ENCODE measurements at places on chromosomes 7 and 10.

DNA sequence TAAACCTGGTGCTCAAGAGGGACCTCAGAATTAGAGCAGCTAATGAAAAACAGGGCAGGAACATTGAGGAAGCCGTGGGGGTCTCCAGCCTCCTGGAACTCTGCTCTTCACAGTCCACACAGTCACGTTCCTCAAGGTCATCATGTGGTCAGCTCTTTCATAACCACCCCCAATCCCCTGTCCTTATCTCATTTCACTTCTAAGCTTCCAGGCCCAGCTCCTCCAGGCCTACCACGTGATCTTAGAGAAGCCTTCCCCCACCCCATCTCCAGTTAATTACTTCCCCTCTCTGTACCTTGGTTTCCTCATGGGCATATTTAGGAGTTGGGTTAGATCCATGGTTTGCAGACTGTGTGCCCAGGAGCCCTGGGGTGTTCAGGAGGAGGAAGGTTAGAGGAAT lies 106.4 kb upstream of the TCF7L2 start:
- peak; percentile 60 for DNase-seq

- DNase-seq = no peak
Measured at GRCh38 chr7:157635148-157635500, 298.3 kb downstream of the DNAJB6 start.

DNA sequence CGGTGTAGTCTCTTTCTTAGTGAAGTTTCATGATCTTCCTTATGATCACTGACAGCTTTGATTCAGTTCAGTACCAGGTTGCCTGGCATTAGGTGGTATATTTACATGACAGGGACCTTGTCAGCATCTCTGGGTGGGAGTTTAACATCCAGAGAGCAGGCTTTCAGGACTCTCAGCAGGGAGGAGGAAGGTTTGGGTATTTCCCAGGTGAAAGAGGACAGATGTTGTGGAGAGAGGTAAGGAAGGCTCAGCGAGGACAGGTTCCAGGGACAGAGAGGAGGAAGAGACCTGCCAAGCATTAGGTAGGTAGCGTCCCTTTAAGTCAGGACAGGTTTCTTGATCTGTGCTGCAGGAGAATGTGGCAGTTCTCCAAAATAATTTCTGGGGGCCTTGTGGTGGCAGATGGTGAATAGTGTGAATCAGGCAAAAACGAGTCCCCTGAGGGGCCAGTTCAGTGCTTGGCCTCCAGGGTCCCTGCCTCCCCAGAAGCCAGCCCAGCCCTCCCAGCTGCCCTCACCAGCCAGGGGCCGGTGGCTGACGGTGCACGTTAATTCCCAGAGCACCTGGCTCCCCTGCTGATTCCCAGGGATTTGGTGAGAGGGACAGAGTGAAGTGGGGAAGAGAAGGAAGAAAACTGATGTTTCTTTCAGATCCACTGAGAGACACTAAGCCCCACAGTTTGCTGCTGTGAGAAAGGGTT lies 82.0 kb downstream of the VWC2 start:
- DNase-seq = no peak

DNA sequence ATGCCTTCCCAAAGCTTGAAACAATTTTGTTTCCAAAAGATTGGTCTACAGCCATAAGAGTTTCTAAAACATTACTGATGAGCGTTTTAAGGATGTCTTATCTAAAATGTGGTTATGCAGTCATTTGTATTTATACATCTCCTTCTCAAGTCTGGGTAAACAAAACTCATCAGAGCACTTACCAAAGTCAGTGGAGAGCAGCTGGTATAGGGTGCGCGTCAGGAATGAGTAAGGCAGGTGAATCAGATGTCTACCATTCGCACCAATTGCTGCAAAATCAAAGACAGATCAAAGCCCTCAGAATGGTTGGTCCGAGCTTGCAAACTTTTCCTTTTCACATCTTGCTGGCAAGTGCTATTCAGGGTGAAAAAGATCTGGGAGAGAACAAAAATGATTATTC lies 65.6 kb upstream of the FAM171A1 start:
- no peak for DNase-seq

DNA sequence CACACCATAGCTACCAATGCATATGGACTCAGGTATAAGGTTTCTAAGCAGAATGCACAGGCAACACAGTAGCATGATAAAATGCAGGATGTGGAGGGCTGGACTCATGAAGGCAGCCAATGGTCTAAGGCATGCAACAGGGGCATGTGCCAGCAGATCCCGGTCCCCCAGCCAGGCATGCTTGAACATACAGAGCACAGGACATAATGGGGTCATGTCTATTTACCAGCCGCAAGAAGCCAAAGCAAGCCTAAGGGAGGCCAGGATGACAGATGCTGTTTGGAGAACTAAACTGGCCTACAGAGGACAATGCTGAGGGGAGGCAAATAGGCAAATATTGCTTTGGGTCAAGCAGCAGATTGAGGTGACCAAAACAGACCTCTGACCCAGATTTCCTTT lies 60.0 kb upstream of the PDLIM1 start:
- DNase-seq = no peak

DNA sequence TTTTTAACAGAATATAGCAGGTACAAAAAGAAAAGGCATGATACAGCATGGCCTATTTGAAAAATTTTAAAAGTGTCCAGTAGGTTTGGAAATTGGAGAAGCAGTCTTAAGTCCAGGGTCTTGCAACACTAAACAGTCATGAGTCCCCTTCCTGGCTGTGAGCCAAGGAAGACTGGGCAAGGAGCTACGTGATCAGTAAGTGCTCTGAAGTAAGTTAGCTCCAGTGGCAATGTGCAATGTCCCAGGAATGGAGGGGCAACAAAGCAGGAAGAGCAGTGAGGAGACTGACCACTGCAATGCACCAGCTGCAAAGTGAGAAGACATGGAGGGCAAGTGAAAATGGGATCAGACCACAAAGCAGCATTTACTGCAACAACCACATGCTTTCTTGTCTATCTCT lies 72.9 kb upstream of the GRID1 start:
- DNase-seq = peak; percentile 24

- no peak for DNase-seq
Measured at GRCh38 chr10:89805599-89806013, 104.2 kb downstream of the KIF20B start.

DNA sequence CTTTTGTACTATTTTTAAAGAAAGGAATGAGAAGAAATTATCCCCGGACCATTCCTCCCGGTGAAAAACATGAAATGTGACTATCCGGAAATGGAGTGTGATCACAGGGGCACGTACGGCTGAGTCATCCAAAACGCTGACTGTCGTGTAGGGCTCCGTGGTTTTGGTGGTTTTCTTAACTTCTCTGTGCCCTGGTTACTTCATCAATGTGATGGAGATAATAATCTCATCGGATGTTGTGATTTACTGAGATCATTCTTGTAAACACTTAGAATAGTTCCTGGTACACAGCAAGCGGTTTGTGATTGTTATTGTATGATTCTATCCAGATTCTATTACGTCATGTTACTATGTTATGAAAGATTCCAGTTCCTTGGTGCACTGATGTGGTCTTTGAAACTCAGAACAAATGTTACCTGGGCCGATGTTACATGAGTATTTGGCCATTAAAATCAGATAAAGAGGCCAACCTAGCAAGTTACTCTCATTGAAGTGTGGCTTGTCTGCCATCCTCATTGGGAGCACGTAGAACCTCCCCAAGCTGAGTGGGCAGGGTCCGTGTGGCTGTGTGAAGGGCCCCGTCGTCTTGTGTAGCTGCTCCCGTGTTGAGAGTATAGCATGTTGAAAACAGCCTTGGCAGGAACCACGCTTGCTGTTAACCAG lies 99.5 kb downstream of the CAMK1D start:
- peak; percentile 87 for DNase-seq

DNA sequence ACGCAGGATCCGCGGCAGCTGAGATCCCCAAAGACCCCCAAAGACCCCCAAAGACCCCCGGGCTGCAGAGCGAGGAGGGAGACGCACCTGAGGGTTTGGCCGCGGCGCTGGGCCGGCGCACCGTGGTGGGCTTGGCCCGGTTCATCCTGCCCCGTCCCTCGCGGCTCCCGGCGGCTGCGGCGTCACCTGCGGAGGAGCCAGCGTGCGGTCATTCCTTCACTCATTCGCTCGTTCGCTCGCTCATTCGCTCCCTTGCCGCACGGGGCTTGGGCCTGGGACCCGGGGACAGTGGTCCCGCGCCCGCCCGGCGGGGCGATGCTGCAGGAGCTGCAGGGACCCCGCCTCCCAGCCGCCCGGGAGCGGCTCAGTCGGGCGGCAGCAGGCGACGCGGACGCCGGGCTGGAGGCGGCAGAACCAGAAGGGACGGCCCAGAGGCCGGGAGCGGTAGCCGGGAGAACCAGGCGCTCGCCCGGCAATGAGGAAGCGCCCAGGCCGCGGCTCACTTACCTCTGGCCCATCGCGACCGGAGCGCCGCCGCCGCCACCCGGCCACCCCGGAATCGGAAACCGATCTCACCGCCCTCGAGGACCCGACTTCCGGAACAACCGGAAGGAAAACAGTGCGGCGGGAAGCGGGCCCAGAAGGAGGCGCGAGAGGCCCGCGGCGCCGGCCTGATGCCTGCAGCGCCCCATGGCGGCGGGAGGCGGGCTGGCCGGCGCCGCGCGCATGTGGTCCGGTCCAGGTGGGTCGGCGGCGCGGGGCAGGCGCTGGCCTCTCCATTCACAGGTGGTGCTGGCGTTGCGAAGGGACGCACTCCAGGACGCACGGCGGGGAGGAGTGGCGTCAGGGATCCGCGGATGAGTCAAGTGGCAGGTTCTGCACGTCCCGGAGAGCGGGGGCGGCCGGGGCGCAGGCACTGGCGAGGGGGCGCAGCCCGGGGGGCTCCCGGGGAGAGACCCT lies at the start of gene INTS1:
Gene INTS1, minus strand, starts transcription at position 574 of the 960 bp plus-strand sequence. Its CDS starts 429 bp downstream, at position 145.
- DNase-seq = peak; percentile 94

- DNase-seq = no peak
Measured at GRCh38 chr10:77392236-77392721, 245.3 kb downstream of the KCNMA1 start.

- DNase-seq = peak; percentile 94
Measured at GRCh38 chr7:100887516-100888290, 1.8 kb downstream of the UFSP1 start.

GRCh38 chr10:20745556-20746375 lies 151.3 kb downstream of the NEBL start:
- DNase-seq = no peak

DNA sequence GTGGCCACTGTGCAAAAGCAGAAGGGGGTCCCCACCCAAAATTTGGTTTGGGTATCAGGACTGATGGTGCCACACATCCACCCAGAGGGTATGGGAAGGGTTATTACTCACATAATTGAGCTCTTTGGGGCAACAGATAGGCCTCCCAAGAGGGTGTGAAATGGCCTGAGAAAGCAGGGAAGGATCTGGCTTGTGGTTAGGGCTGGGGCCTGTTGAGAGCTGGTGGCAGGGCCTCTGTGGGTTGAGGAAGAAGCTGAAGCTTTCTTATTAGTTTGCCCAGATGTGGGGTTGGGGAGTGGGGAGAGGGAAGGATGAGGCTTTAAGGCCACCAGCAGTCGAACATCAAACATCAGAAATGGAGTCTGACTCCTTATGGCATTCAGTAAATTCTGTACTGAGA lies 18.3 kb upstream of the MKI67 start:
- DNase-seq = no peak

DNA sequence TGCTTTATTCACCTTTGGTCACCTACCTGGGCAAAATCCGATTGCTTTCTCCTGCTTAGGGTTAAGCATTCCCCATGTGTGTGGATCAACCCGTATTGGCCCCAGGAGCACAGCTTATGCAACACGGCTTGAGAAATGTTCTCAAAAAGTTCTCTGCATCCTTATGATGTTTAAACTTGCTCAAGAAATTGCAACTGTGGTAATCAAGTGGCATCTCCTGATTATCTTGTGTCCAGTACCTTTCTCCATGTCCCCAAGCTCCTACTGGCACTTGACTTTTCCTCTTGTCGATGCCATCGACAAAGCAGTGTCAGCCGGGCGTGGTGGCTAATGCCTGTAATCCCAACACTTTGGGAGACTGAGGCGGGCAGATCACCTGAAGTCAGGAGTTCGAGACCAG lies 4.7 kb upstream of the PKD2L1 start:
- no peak for DNase-seq

GRCh38 chr7:111098011-111098925 lies 7.3 kb downstream of the LRRN3 start:
- DNase-seq = peak; percentile 45

DNA sequence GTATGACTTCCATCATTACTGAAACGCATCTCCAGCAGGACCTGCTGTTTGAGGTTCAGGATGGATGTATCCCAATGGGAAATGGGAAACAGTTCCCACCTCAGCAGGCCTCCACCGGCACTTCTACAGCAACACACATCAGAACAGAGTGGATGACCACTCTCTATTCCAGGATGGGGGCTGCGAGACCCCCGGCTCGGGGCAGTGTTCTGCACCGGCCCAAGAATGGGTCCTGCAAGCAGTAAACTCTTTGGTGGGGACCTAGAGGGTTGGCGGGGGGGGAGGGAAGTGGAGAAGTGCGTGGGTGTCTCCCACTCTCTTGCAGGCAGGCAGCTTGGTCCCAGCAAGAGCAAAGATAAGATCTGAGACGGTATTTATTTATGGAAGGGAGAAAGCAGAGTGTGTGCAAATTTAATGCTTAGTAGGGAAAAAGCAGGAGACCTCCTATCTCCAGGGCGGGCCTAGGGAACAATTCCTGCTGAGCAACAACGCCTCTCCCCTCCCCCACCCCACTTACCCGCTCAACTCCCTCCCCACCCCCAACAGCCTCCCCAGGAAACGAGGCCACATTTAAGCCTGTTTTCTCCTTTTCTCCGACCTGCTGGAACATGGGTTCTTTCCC lies 4.0 kb downstream of the SFMBT2 start:
- peak; percentile 30 for DNase-seq

GRCh38 chr10:127776816-127777215 lies 39.8 kb downstream of the FOXI2 start:
- no peak for DNase-seq
